Stimulated activated CD8-positive, alpha-beta memory T cell treated with anti-CD3 and anti-CD28 coated beads, Interleukin-4, amount 100 ng/mL, for 1 hour (primary cell): ENCODE measurements at places on chromosomes 6 and 20.

- DNase-seq: no peak
These were observed 276.5 kb downstream of the CDKAL1 start for GRCh38 chr6:20810727-20811108.

DNA sequence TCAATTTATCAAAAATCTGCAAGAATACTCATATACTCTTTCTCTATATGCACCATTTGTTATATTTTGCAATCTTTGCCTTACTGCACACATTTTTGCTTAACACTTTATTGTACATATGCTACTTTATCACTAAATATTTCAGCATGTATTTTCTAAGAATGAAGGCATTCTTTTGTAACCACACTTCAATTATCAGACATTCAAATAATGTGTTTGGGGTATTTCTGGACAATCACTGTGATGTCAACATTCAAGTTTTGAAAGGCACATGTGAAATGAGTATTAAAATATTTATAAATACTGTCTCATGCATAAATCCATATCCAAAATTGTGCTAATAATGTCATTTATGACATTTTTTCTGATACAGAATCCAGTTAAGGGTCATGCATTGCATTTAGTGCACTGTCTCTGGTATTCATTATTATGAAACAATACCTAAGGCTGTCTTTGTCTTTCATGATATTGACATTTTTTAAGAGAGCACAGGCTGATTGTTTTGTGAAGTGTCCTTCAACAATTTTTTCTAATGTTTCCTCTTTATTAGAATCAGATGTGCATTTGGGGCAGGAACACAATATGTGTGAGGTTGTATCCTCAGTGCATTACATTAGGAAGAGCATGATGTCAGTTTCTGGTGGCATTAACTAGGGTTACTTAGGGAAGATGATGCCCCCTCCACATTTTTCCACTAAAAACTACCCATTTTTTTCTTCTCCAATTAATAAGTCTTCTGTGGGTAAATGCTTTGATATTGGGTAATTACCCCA lies 105.7 kb downstream of the MTFR2 start:
- DNase-seq: no peak

- DNase-seq: no peak
These were observed 80.7 kb downstream of the KIZ start for GRCh38 chr20:21206584-21206983.

DNA sequence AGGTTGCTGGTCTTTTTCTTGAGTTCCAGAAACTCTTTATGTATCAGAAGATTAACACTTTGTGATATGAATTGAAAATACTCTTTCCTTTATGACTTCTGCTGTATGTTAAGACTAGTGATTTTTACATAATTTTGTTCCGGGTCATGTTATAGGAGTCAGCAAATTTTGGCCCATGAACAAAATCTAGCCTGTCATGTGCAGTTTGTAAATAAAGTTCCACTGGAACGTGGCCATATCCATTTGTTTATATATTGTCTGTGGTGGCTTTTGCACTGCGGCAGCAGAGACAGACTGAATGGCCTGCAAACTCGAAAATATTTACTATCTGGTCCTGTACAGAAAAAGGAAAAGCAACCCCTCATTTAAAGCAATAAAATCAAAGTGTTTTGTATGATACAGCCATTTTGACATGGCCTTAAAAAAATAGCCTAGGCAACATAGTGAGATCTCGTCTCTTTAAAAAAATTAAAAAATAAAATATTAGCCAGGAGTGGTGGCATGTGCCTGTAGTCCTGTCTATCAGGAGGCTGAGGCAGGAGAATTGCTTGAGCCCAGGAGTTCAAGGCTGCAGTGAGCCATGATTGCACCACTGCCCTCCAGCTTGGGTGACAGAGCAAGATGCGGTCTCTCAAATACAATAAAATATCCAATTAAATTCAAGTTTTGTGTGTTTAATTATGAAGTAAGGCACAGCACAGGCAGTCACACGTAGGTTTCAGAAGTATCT lies 36.9 kb downstream of the SNX9 start:
- DNase-seq: no peak

DNA sequence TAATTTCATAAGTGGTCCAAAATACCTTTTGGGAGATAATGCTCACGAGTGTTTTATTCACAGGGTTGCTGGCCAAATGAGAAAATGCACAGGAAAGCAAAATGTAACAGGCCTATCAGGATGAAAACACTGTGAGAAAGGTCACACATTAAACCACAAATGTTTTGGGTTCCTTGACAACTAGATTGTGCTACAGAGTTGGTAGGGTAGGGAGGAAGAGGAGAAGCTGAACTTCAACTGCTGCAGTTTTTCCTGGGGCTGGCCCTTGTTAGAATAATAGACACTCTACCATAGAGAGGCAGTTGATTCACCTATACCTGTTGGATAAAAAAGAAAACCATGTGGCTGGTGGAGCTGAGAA lies 28.1 kb upstream of the PAQR8 start:
- DNase-seq: no peak

DNA sequence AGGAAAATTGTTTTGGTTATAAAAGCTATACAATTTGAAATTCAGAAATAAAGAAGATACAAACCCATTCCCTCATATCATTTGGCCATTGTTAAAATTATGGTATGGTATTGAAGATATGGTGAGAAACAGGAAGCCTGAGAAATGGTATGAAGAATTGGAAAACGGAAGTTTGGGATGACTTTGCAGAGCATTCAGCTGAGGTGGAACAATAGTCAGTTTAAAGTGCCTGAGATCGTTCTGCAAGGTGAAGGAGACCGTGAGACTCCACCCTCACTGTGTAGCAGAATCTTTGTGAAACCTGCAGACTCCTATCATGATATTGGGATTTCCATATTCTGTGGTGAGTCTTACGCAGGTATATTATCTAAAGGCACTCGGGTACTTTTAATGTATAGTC lies 97.3 kb downstream of the ADGRB3 start:
- no peak for DNase-seq
